Left colon (tissue), 2 donors: ENCODE measurements at places on chromosomes 5 and 9. TPM values are rescaled to one million over a fixed set of nuclear protein-coding genes. Genes with fewer than 3 reads are reported as not detected.
A peak's percentile ranks its signal among the peaks of the same experiment; 100 is the strongest.

SLC4A9 gene
- total RNA-seq = 0.42 TPM

PKD2L2 gene
- not detected for total RNA-seq

DNA sequence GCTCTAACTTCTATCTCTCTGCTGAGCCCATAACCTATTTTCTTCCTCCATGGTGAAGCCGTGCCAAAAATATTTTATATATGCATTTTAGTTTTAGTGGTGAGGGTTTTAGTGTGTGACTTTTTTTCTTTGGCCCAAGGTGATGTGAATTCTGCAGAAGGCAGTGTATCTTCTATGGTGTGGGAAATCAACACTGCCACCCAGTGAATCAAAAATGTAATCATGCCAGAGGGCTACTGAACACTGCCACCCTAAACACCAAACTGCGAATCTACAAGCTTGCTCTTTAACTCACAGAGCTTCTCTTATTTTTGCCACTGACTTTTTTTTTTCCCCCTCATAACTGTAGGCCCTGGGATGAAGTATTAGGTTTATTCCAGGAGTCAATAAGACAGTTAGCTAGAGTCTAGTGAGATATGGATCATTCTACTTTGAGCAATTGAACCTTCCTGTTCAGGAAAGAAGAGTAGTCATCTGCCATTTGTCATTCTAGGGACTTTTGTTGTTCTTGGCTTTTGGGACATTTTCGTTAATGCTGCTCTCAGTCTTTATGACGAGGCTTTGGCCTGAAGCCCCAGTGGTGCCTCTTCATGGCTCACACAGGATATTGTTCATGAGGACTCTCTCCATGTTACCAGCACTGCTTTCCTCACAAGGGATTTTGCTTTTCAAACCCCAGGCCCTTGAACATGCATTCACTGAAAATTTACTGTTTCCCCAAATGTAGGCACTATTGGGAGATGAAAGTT lies 53.1 kb downstream of the C7 start:
- no peak for DNase-seq

DNA sequence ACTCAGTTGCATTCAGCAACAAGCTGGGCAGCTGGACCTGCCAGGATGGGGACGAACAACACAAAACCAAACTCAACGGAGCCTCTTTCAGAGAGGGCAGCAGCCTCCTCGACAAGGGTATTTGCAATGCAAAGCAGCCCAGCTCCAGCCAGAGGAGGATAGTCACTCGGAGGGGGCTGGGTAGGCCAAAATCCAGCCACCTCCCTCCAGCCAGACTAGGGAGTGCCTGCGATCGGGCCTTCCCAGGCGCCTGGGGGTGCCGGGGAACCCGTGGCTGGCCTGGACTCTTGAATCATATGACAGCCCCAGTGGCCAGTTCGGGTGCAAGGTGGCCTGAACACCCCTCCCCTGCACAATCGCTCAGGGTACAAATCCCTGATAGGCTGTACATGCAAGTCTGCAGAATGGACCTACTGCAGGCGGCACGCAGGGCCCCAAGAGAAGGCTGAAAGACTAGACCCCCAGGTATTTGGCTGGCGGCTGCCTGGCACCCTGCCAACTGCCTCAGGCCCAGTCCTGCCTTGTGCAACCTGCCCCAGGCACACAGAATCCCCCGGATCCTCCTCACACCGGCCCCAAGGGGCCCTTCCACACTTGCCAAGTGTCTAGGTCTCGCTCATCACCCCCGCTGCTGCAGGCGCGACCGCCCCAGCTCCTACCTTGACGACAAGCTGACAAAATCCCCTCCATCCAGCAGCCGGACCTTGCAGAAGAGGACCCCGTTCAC lies 1.3 kb downstream of the EEIG1 start:
- peak; percentile 72 for DNase-seq

DNA sequence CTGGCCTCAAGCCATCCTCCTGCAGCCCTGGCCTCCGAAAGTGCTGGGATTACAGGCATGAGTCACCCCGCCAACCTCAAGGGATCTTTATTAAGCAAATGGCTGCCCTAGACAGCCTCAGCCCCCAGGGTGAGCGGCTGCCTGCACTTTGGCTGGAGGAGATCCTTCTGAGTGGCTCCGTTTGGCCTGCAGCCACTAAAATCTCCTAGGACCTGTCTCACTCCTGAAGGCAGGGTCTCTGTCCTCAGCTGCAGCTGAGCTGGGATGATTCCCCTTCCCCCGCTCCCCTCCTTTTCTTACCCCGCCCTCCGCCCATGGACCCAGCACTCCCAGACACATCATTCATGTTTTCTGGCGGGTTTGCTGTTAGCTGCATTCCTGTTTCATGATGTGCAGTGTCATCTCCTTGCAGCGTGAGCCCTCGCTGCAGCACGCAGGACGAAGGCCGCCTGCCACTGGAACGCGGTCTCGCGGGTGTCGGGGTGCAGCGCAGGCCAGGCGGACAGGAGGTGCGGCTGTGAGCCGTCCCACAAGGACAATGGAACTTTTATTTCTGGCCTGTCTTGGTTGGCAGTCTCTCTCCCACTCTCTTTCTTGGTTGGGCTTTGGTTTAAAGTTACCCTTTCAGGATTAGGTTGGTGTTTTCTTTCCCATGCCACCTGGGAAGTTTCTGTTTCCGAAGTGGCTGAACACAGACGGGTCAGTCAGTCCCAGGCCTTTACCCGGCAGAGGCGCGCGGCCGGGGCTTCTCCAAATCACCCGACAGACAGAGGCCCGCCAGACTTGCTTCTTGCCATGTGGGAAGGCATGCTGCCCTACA lies 137.1 kb downstream of the FOXD1 start:
- no peak for DNase-seq

GRCh38 chr5:139897342-139897741 lies 101.7 kb downstream of the PSD2 start:
- no peak for DNase-seq

DNA sequence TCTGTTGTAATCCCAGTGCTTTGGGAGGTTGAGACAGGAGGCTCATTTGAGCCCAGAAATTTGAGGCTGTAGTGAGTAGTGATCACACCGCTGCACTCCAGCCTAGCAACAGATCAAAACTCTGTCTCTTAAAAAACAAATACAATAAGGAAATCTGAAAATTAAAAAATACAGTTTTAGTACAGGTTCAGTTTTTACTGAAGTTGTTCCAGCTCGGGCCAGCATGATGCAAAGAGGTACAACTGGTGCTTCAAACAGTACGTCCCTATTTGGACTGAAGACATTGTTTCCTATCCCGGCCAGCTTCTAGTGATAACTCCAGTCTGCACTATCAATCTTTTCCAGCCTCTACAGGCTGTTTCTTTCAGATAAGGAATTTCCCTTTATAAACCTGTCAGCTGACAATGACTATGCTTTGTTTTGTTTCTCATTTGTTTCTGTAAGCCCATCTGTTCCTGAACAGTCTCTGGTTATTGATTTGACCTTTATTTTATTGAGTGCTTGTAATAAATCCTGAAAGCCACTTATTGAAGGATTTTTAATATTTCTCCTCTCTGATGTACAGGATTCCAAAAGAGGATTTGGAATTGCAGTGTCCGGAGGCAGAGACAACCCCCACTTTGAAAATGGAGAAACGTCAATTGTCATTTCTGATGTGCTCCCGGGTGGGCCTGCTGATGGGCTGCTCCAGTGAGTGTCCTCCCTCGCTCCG lies 41.9 kb downstream of the TJP2 start:
- no peak for DNase-seq

DNA sequence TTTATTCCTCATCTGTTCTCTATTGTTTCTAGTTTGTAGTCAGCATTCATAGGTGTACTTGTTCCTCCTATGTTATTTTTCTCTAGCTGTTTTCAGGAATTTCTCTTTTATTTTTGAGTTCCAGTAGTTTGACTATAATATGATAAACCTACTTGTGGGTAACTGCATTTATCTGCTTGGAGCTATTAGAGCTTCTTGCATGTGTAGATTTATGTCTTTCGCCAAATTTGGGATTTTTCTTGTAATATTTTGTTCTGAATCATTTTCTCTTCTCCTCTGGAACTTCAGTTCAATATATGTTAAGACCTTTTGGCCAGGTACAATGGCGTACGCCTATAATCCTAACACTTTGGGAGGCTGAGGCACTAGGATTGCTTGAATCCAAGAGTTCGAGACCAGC lies 37.4 kb downstream of the JMY start:
- DNase-seq = no peak

DNA sequence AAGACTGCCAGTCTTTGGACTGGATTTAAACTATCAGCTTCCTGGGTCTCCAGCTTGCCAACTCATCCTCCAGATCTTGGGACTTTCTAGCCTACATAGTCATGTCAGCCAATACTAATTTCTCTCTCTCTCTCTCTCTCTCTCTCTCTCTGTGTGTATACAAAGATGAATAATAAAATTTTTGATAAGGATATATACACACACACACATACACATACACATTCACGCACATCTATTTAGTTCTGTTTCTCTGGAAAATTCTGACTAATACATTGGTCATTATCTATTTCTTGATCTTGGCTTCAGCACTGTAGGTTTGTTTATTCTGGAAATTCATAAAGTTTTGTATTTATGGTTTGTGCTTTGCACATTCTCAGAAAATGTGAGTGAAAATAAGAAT lies 1606.2 kb upstream of the NUDT12 start:
- no peak for DNase-seq

DNA sequence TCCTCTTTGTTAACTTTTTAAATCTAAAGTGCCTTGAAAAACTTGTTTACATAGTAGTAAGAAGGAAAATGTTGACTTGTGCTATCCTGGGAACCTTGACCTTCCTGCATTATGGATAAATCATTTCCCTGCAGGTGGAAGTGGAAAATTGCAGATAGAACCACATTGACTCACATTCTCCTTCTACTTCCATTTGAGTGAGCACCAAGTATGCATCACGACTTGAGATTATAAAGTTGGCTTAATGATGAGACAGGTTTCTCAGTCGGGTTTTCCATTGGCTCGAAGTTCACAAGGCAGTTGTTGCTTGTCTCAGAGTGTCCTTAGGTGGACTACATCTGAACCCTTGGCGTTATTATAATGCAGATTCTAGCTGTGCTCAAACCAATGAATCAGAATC lies 39.9 kb downstream of the DOCK8 start:
- DNase-seq = no peak

DNA sequence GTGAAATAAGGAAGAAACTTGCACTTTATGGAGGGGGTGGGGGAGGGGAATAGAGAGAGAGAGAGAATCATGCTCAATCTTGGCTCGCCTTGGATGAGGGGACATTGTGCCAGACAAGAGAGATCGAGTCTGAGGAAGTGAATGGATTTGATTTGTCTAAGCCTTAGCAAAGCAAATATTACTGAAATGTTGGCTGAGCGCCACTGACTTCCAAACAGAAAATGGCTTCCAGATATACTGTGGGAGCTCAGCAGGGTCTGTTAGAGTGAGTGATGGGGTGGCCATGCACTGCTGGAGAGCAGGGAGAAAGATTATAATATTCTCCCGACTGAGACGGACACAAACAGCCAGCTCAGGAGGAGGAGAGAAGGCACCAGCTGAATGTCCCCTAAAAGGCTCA lies 34.5 kb downstream of the BRINP1 start:
- DNase-seq = no peak
